Endothelial cell of umbilical vein (primary cell): ENCODE measurements at places on chromosomes 7 and 10. TPM values are rescaled to one million over a fixed set of nuclear protein-coding genes. Genes with fewer than 3 reads are reported as not detected.

GRCh38 chr7:4754433-4755010 lies 20.9 kb upstream of the AP5Z1 start:
- H3K27ac ChIP-seq = no peak overlapping the region
- no peak overlapping the region for H3K4me3 ChIP-seq

DNA sequence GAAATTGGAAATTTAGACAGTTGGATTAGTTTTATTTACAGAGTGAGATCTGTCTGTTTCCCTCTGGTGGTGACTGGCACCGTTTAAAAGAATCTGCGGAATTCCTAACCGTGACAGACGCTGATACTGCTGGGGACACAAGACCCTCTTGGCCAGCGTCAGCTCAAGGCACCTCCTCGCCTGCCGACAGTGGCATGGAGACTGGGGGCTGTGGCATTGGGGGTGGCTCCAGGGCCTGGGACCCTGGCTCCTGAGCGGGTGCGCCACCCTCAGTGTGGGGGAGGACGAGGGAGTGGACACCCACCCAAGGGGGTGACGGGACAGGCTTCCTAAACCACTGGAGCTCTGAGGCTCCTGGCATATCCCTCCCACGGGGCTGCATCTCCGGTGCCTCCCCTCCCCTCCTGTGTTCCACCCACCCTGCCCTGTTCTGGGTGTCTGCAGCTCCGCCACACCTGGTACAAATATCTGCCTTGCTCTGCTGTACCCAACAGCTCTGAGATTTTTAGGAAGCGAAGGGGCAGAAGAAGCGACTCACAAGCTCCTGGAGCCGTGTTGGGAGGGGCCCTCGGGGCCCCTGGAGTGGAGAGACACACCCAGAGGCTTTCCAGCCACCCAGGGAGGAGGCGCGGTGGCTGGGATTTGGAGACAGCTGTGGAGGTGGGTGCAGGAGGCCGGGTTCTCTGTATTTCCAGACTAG lies 178.7 kb downstream of the DNAJB6 start:
- no peaks in the 10 kb centered on the region for H3K36me3 ChIP-seq
- H3K4me1 ChIP-seq = no peaks in the 10 kb centered on the region
- H3K27me3 ChIP-seq = no peaks in the 10 kb centered on the region
- no peak for DNase-seq

DNA sequence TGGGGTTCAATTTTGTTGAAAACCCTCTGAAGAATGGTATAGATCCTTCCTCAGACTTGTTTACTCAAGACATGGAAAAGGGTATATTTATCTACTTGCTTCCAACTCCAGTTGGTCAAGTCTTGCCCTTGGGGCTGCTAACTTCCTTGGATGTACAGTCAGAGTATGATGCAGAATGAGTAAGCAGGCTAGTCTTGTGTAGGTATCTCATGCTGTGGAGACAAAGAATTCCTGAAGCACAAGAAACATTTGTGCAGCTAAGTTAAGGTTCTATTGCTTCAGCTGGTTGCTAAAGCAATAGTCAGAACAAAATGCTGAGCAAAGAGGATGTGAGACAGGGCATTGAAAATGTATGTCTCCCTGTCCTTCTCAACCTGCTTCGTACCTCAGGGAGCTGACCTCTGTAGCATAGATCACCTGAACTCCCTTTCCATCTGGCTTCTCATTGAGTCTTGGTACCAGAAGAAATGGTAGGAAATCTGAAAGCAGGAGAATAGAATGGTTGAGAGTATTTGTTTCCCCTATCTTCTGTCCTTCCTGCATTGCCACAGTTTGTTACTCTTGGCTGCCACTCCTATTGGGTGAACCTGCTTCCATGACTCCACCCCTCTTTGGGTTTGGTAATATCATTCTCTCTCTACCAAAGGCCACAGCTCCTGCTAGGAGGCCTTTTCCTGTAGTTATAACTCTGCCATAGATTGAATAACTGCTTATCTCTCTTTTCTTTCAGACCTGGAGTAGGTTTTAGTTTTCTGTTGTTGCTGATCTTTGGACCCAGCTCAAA lies 346.0 kb downstream of the PHF14 start:
- H3K27ac ChIP-seq = no peak overlapping the region
- no peaks in the 10 kb centered on the region for H3K27me3 ChIP-seq
- H3K36me3 ChIP-seq = no peaks in the 10 kb centered on the region
- DNase-seq = no peak

DNA sequence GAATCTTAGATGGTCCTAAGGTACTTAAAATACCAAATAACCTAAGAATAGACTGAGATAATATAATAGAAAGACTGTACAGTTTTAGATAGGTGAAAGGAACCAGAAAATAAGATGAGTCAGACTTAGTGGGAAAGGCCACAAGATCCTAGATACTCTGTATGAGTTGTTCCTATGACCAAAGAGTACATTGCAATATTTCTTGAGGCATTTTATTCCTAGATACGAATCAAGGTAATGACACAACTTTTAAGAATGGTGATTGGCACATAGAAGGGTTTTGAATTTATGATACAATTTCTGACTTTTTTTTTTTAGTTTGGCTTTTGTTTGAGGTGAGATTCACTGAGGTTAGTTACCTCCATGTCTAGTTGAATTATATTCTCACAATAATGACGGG lies 30.2 kb downstream of the MGAM start:
- H3K27me3 ChIP-seq = no peaks in the 10 kb centered on the region
- no peak for DNase-seq
- H3K36me3 ChIP-seq = no peaks in the 10 kb centered on the region
- no peak overlapping the region for H3K4me3 ChIP-seq

DNA sequence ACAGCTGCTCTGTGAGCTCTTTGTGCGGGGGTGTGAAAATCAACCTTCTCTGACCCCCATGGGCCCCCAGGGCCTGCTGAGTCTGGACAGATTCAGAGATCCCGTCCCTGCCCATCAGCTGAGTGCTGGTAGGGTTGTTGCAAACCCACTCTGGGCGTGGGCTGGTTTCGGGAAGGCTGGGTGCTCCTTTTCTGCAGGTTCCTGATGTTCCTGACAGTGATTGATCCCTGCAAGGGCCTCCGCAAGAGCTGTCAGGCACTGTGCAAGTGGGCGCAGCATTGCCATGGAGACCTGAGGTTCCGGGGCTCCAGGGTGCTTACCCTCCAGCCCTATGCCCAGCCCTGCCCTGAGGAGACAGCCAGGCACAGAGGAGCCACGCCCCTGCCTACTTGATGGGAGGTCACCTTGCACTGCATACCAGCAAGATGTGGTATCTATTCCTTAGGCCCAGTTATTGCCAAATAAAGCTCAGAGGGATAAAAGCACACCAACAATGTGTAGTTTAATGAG lies 44.3 kb upstream of the INPP5A start:
- H3K4me3 ChIP-seq = no peak overlapping the region
- no peak for DNase-seq
- H3K27me3 ChIP-seq = no peaks in the 10 kb centered on the region
- H3K36me3 ChIP-seq = no peaks in the 10 kb centered on the region
- no peaks in the 10 kb centered on the region for H3K4me1 ChIP-seq

Gene COPG2
- total RNA-seq = 9.4 and 19.0 TPM in 2 replicates

Gene MYO3A
- total RNA-seq = not detected in 2 replicates
